ENCODE measurements at places on chromosomes 5 and 9.

DNA sequence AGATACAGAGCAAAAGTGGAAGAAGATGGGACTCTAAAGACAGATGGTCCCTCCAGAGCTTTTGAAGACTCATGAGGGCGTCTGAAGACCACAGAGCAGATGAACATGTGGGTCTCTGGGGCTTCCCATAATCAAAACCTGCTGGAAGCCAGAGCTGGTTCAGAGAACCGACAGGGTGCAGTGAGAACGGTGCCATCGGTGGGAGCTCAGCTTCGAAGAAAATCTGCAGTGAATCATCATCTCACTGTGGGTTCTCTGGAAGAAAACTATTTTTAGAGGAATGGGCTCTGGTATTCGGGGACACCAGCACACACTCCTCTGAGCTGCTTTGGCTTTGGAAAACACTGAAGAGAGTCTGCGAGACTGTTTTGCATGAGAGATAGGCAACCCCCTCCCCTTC lies 222.4 kb upstream of the PANK3 start:
- no peak for DNase-seq

DNA sequence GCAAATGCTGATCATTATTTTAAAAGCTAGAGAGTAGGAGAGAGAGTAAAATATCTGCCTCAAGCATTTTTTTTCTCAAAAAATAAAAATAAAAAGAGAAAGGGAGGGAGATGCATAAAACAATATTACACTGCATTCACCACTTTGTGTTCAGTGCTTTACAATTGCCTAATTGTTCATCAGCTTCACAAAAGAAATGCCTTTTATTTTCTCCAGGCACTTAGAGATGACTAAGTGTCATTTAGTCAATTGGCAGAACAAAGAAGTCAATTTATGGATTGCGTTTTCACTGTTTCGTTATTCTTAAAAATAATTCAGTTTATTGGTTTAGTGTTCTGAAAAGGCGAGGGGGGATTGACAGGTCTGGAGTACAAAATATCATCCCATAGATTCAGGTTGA lies 232.5 kb upstream of the CCNH start:
- DNase-seq = no peak

DNA sequence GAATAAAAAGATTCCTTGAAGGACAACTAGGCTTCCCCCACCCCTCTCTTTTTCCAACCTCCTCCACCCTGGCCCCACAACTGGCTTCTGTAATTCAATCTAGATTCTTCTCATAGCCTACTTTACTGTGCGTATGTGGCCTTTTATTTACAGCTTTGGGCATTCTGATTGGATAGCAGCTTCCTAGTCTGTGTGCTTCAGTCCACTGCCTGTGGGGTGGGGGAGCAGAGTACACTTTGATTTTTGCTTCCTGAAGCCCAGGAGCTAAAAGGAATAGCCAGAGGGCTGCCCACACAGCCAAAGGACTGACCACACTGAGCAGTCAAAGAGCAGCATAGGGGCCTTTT lies 30.4 kb downstream of the RUSC2 start:
- DNase-seq = no peak

DNA sequence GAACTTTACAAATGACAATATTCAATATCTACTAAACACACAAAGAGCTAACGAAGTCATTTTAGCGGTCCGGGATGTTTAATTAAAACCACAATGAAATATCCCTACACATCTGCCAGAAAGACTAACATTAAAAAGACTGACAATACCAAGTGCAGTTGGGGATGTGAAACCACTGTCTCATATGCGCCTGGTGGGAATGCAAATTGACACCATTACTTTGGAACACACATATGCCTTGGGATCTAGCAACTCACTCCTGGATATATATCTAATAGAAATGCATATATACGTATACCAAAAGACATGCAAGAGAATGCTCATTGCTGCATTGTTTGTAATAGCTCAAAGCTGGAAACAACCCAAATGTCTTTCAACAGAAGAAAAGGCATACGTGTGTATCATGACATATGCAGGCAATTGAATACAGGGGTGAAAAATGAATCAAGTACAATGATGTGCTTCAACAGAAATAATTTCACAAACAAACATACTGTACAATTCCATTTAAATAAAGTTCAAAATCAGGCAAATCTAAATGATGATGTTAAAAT lies 153.3 kb downstream of the CARTPT start:
- DNase-seq = no peak

GRCh38 chr9:18980189-18980588 lies 52.8 kb downstream of the SAXO1 start:
- DNase-seq = no peak

- DNase-seq = no peak
Measured at GRCh38 chr9:132543960-132544359, 38.4 kb upstream of the BARHL1 start.

- no peak for DNase-seq
Measured at GRCh38 chr5:52632281-52632680, 155.4 kb upstream of the ITGA1 start.

DNA sequence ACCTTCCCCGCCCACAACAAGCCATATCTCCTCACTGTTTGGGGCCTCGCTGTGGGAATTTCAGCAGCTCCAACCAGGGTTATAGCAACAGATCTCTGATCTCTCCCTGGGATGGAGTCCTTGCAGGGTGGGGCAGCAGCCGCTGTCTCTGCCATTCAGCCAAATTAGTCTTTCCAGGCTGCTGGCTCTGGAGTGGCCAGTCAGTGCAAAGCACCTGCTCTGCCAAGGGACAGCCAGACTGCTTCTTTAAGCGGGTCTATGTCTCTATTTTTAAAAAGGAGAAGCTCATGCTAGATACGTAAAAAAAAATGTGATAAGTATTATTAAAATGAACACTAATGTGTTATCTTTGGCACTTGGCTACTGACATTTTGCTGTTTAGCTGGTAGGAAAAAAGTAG lies 380.2 kb downstream of the CDH10 start:
- no peak for DNase-seq

- no peak for DNase-seq
Measured at GRCh38 chr5:157286761-157287211, 20.9 kb downstream of the CYFIP2 start.

- no peak for DNase-seq
Measured at GRCh38 chr9:133529457-133529856, 4.7 kb upstream of the MYMK start.
